ENCODE measurements at places on chromosomes 16 and 17. TPM values are rescaled to one million over a fixed set of nuclear protein-coding genes. Genes with fewer than 3 reads are reported as not detected.
A peak's percentile ranks its signal among the peaks of the same experiment; 100 is the strongest.

GRCh38 chr17:75753514-75754377, 11.2 kb downstream of the GALK1 start:
- DNase-seq, result peak; percentile 92

Gene TERB1
- polyA plus RNA-seq, result not detected

- DNase-seq, result no peak
Observed at GRCh38 chr16:78694414-78694813, 595.0 kb downstream of the WWOX start.

- no peak for DNase-seq
Observed at GRCh38 chr16:49474741-49475140, 101.1 kb downstream of the C16orf78 start.

Gene CCL17
- polyA plus RNA-seq, result 3.9 TPM

- peak; percentile 71 for DNase-seq
Observed at GRCh38 chr17:7354262-7354843, 603 bp upstream of the TMEM95 start.

GRCh38 chr17:61461967-61462718, 9.9 kb downstream of the TBX4 start:
- no peak for DNase-seq

- DNase-seq, result no peak
Observed at GRCh38 chr16:71453036-71453435, 9.0 kb downstream of the ZNF23 start.

GRCh38 chr16:19434584-19434983, 16.9 kb downstream of the TMC5 start:
- peak; percentile 48 for DNase-seq

- DNase-seq, result no peak
Observed at GRCh38 chr17:33982909-33983308, 272.2 kb upstream of the CCL2 start.

GRCh38 chr16:48542020-48542473, 67.9 kb downstream of the N4BP1 start:
- peak; percentile 82 for DNase-seq

- DNase-seq, result no peak
Observed at GRCh38 chr17:7095625-7096024, 15.6 kb upstream of the CLEC10A start.

DNA sequence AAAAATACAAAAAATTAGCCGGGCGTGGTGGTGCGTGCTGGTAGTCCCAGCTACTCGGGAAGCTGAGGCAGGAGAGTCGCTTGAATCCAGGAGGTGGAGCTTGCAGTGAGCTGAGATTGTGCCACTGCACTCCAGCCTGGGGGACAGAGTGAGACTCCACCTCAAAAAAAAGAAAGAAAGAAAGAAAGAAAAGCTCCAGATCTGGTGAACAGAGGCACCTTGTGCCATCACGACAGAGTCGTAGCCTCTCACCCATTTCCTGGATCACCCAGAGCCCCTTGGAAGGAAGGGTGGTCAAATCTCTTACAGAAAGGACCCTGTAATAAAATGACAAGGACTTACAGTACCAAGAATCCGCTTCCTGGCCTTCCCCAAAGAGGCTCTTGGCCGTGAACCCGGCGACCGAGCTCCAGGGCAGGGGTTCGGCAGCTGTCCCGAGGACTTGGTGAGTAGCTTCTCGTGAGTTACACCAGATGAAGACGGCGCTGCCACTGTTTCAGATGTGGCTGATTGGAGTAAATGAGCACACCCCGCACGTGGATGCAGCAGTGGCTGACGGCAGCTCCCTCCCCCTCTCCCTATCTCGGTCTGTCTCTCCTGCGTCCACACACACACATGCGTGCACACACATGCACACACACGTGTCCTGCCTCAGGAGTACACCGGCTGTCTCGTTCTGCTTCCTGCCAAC, 13.5 kb downstream of the LGALS3BP start:
- DNase-seq, result no peak

DNA sequence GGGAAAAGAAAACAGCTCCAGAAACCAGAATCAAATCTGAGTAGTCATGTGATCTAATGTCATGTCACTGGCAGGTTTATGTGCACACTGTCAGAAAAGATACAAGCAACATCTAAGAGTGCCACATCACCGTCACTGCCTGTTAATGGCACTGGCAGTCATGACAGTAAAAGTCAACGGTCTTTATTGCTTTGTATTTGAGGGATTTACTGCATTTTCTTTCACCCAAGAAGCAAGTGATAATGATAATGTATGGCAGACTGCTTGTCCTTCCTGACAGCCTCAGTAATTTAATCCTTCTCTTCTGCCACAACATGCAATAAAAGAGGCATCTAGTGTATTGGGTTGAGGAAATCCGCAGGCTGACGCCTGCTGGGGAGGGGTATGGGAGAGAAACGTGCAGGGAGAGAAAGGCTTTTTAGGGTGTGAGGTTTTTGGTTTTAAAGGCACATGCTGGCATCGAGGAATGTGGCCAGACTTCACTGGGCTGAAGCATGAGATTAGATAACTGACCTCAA, 92.4 kb downstream of the RPGRIP1L start:
- DNase-seq, result no peak

DNA sequence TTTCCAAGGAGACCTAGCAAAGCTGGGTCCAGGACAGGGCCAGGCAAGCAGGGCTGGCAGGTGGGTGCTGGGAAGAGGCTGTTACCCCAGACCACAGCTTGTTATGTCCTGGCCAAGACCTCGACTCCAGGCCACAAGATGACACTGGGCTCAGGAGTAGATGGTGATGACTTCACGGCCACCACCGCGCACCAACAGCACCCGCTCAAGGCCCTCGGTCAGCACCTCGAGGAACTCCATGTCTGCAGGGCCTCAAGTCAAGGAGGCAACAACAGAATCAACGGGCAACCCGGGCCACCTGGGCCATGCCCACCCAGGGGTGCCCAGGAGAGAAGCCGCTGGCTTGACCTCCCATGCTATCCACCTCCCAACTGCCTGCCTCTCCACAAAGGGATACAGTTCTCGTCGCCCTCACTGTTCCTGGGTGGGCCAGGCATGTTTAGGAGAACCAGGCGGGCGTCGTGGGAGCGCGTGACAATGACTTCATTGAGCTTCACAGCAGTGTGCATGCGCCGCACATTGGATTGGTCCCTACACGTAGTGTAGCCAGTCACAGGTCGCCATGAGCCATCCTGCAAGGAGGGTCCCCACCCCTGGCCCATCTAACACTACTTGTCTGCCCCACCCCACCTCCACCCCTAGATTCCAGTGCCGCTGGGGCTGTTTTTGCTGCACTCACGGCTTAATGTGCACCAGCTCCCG, 921 bp upstream of the LCAT start:
- no peak for DNase-seq

- no peak for DNase-seq
Observed at GRCh38 chr16:30085247-30085646, 6.5 kb downstream of the TBX6 start.

Gene MRM1
- polyA plus RNA-seq, result 8.0 TPM

Gene SSTR5
- polyA plus RNA-seq, result 0.13 TPM

Gene KRT16
- polyA plus RNA-seq, result 1.3 TPM

- DNase-seq, result no peak
Observed at GRCh38 chr16:23355106-23355670, 53.1 kb downstream of the SCNN1B start.

- peak; percentile 72 for DNase-seq
Observed at GRCh38 chr16:80122115-80122514, 418.7 kb upstream of the DYNLRB2 start.

DNA sequence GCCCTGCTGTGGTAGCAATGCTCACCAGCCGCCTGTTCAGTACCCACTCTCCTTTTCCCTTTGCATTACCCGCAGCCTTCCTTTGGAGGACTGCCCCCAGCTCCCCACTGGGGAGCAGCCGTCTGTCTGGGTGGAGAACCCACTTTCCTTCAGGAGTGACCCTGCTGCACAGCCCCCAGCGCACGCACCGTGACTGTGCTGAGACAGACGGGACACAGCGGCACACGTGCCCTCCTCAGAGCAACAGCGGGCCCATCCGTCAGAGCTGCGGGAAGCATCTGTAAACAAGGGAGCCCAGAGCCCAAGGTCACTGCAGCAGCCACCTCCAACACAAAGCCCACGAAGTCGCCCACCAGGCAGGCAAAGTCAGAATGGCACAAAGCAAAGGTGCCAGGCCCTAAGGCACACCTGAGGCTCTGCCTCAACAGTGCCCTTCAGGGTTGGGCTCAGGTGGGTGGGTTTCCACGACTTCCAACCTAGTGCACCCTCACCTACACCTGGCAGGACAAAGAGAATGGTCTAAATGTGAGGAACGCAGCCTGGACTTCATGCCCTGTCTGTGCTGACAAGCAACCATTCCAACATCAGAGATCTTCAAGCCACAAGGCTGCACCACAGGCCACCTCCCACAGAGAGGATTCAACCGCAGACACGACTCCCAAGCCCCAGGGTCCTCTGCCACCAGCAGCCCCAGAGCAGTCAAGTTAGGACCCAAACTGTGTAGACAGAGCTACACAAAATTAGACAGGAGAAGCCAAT, 9.9 kb downstream of the AXIN1 start:
- no peak for DNase-seq

Gene GH1
- not detected for polyA plus RNA-seq

- DNase-seq, result no peak
Observed at GRCh38 chr17:80367503-80367902, 47.5 kb upstream of the ENDOV start.

Gene METTL26
- polyA plus RNA-seq, result 177 TPM

GRCh38 chr17:69552986-69553667, 138.6 kb downstream of the MAP2K6 start:
- no peak for DNase-seq

Gene EVPLL
- not detected for polyA plus RNA-seq

Gene VAT1L
- polyA plus RNA-seq, result 1.5 TPM

Measured in stomach (tissue), 19 donors.